RPMI7951 (cell line): ENCODE measurements at places on chromosomes 13 and 19. TPM values are rescaled to one million over a fixed set of nuclear protein-coding genes. Genes with fewer than 3 reads are reported as not detected.
A peak's percentile ranks its signal among the peaks of the same experiment; 100 is the strongest.

Gene PROSER3
- total RNA-seq = 8.4 and 10.7 TPM in 2 replicates

- peak; percentile 60 for DNase-seq
Measured at GRCh38 chr19:33796164-33796875, at the start of gene KCTD15. TSS of gene KCTD15 (plus strand) at chr19:33796870. CDS start at chr19:33800455, 3,585 bp downstream.

Gene OR10H1
- not detected in 2 replicates for total RNA-seq

- no peak for DNase-seq
Measured at GRCh38 chr13:28954810-28955209, 134.7 kb downstream of the MTUS2 start.

Gene FAAP24
- 19.9 and 21.5 TPM in 2 replicates for total RNA-seq

Gene PABPC3
- 0.10 and 0.12 TPM in 2 replicates for total RNA-seq

Gene CD37
- not detected in 2 replicates for total RNA-seq

Gene MED25
- total RNA-seq = 22.9 and 29.3 TPM in 2 replicates

- DNase-seq = no peak
Measured at GRCh38 chr13:110154410-110154933, 152.5 kb downstream of the COL4A1 start.

- DNase-seq = no peak
Measured at GRCh38 chr19:47417107-47417745, 2.1 kb downstream of the MEIS3 start.

- DNase-seq = no peak
Measured at GRCh38 chr13:94143624-94144350, 335.7 kb downstream of the DCT start.

- no peak for DNase-seq
Measured at GRCh38 chr19:53883231-53883661, 1.2 kb downstream of the PRKCG start.

DNA sequence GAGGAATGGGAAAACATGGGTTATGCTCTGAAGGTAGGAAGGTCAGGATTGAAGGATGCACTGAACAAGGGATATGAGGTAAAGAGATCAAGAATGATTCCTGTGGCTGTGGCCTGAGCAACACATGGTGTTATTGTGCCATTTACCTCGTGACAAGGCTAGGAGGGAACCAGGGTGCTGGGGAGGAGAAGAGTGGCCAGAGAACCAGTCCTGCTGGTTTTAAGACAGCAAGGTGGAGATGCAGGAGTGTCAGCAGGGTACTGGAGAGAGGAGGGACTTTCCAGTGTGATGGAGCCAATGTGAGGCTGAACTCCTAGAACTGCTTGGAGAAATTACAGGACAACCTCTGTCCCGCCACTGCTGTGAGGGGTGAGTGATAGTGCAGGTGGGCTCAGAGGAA lies 282.4 kb downstream of the MYO16 start:
- no peak for DNase-seq

Gene CRLF1
- 2.0 and 2.8 TPM in 2 replicates for total RNA-seq

Gene DMKN
- total RNA-seq = 2.9 TPM in 1 of 2 replicates, not detected in the other

DNA sequence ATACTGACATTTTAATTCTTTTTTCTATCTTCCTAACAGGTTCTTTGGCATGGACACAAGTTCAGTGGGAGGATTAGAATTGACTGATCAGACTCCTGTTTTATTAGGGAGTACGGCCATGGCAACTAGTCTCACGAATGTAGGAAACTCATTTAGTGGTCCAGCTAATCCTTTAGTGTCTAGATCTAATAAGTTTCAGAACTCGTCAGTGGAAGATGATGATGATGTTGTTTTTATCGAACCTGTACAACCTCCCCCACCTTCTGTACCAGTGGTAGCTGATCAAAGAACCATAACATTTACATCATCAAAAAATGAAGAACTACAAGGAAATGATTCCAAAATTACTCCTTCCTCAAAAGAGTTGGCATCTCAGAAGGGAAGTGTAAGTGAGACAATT lies 34.5 kb downstream of the ZMYM2 start:
- no peak for DNase-seq

Gene RFPL4AL1
- 0.20 TPM in 1 of 2 replicates, not detected in the other for total RNA-seq

DNA sequence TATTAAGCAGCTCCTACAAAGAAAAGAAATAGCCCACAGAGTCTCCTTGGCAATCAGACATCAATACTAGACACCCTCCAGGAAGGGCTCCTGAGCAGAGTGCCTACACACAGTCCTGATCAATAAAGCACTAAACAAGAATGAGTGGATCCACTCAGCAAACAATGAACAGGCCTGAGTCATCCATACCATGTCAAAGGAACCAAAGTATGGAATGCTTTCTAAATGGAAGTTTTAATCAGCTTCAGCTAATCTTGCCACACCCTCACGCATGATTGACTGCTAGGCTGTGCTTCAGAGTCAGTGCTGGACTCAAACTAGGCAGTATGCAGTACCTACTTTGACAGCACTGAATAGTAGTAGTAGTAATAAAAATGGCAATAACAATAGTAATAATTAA lies 392.7 kb upstream of the HTR2A start:
- no peak for DNase-seq

- DNase-seq = no peak
Measured at GRCh38 chr19:8325454-8325853, 4.2 kb downstream of the RPS28 start.

Gene SLC7A9
- total RNA-seq = not detected in 2 replicates

- no peak for DNase-seq
Measured at GRCh38 chr13:41315443-41316047, 4.5 kb downstream of the NAA16 start.

DNA sequence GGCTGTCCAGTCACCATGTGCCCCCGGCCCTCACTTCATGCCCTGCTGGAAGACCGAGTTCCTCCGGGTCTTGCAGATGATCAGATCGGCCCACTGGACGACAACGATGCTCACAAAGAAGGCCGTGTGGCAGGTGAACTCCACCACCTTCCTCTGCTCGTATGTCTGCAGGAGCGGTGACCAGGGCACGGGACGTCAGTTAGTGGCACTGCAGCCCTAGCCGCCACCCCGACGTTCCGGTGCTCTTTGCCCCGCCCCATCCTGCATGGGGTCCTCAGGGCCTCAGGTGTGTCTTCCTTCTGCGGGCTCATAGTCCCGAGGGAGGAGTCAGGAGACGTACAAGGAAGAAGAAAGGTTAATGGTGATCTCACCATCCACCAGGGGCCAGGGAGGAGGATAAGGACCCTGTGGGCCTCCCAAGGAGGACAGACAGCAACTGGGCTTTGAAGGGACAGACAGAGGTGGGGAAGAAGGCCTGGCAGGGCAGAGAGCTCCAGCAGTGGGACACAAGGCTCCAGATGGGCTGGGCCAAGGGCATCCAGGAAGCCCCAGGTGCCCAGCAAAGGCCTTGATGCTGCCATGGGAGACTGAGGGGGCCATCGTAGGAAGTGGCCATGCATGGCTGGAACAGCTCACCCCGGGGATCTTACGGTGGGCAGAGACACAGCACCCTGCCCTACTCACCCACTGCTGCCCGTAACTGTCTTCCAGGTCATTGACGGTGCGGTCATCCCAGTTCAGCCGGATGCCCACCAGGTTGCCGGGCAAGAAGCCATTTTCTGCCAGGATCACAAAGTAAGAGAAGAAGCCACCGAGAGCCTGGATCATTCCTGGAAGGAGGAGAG lies 9.9 kb upstream of the RABAC1 start:
- DNase-seq = no peak

Gene KASH5
- total RNA-seq = not detected in 2 replicates

Gene BRME1
- total RNA-seq = 1.6 and 2.1 TPM in 2 replicates

Gene OLFM4
- not detected in 2 replicates for total RNA-seq

Gene ZNF607
- 2.8 and 3.3 TPM in 2 replicates for total RNA-seq

GRCh38 chr19:49570138-49570856 lies 10.1 kb downstream of the NOSIP start:
- peak; percentile 81 for DNase-seq

DNA sequence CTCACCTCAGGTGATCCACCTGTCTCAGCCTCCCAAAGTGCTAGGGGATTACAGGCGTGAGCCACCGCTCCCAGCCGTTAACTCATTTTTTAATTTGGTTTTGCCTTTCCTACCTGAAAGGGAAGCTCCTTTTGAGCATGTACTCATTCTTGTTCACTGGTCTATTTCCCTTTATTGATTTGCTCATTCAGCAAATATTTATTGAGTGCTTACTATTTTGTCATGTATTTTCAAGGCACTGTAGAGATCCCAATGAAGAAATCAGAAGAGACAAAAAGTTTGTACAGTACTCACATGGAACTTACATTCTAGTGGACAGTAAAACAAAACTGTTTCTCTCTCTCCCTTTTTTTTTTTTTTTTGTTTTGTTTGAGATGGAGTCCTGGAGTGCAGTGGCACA lies 13.8 kb downstream of the SPACA6 start:
- DNase-seq = no peak

GRCh38 chr19:339262-339887 lies 5.2 kb downstream of the MIER2 start:
- peak; percentile 47 for DNase-seq

DNA sequence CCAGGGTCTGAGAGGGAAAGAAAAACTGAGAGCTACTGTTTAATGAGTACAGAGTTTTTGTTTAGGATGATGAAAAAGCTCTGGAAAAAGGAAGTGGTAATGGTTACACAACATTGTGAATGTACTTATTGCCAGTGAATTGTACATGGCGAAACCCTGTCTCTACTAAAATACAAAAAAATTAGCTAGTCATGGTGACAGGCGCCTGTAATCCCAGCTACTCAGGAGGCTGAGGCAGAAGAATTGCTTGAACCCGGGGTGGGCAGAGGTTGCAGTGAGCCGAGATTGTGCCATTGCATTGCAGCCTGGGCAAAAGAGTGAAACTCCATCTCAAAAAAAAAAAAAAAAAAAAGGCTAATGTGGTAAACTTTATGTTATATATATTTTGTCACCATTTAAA lies 96.3 kb downstream of the VWA8 start:
- DNase-seq = no peak

DNA sequence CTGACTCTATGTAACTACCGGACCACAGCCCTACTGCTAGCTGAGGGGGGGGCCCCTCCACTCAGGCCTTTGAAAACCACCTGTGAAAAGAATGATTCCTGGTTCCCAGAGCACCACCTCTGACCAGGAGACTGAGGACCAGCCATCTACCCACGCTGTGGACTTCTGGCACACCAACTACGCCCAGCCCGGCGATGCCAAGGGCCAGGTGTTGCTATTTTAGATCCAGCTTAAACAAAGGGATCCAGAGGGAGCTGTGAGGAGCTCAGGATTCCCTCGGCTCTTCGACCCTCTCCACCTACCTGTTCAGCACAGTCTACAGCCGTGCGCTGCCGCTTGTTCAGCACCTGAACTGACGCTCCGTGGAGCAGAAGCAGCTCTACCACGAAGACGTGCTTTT lies 23.0 kb downstream of the PDCD5 start:
- DNase-seq = no peak

GRCh38 chr13:80509264-80509663 lies 168.3 kb upstream of the SPRY2 start:
- no peak for DNase-seq

Gene CEACAM4
- not detected in 2 replicates for total RNA-seq

GRCh38 chr13:43185226-43185625 lies 161.8 kb downstream of the DNAJC15 start:
- DNase-seq = no peak

DNA sequence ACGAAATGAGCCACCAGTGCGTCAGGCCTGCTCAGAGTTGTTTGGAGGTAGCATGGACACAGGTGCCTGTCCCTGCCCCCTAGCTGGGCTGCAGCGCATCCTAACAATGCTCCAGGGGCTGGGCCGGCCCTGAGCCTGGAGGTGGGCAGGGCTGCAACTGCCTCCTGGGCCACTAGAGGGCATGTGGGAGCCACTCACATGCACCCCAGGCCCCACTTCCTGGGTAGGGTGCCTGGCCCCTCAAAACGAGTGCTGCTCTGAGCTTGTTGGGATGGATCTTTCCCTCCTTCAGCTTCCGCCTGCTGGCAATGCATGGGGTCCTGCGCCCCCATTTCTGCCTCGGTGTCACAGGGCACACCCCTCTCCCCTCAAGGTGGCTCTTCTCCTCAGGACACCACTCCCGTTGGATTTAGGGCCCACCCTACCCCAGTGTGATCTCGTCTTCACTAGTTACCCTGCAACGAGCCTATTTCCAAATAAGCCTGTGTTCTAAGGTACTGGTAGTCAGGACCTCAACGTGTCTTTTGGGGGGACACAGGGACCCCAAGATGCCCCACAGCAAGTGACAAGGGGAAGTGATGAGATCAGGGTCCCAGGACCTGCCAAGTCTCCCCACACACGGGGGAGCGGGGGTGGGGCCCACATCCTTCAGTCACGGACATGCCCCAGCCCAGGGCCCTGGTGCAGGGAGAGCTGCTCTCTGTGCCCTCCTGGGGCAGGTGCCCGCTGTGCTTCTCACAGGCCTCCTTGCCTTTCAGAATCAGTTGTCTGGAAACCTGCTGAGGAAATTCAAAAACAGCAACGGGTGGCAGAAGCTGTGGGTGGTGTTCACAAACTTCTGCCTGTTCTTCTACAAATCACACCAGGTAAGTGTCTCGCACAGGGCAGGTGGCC lies 131.3 kb downstream of the STK24 start:
- DNase-seq = peak; percentile 40

- DNase-seq = peak; percentile 16
Measured at GRCh38 chr19:12868540-12869112, 12.6 kb downstream of the DNASE2 start.

Gene MAMSTR
- total RNA-seq = 0.24 and 0.39 TPM in 2 replicates

Gene CASP14
- total RNA-seq = 0.36 and 0.39 TPM in 2 replicates

DNA sequence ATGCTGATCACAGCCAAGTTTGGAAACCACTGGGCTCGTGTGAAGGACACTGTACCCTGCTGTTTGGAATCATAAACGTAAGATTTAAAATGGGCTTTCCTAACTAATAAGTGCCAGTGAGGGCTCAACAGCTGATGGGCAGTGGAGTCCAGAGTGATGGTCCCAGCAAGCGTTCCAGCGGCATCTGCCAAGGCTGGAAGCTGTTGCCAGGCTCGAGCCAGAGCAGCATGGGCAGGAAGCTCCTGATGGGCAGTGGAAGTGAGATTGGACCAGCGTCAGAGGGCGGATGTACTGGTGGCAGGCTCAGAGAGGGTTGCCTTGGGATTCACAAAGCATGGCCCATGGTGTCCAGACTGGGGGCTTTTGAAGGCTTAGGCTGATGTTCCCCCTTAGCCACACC lies 30.2 kb downstream of the COL4A2 start:
- DNase-seq = no peak

DNA sequence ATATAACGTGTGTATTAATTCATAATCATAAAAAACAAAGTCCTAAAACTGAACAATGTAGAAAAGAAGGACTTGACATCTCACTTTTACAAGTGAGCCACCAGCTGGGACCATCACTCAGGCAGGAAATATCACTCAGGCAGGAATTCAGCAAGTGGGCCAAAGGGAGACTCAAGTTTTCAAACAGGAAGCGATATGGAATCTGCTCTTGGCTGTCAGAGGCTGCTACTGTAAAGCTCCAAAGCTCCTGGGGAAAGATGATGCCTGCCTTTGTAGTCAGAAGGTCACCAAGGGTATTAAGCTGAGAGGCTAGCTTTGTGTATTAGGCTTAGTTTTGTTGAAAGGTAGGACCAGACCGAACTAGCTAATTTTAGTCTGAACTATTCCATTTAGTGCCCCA lies 5.5 kb upstream of the AKAP11 start:
- DNase-seq = peak; percentile 6

DNA sequence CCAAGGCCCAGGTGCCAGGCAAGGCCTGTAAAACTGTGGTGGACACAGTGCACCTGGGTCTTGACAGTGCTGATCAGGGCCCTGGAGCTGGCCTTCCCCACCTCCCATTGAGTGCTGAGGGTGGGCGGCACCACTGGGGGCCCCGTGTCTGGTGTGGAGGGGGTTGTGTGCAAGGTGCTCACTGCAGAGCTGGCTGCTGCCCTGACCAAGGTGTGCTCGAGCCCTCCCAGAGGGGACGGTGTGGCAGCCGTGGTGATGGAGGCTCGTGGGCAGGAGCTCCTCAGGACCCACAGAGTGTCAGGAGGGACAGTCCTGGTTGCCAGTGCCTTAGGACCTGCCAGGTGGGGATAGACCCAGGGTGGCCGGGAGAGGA lies 23.0 kb downstream of the ATP4B start:
- no peak for DNase-seq
